Memory B cell (primary cell): ENCODE measurements at places on chromosomes 6 and 20.
A peak's percentile ranks its signal among the peaks of the same experiment; 100 is the strongest.

GRCh38 chr20:36499723-36500501, 41.4 kb upstream of the MYL9 start:
- no peak for DNase-seq
- peaks cover 26% of the 10 kb centered on the region for H3K36me3 ChIP-seq
- no peak overlapping the region for H3K27ac ChIP-seq

DNA sequence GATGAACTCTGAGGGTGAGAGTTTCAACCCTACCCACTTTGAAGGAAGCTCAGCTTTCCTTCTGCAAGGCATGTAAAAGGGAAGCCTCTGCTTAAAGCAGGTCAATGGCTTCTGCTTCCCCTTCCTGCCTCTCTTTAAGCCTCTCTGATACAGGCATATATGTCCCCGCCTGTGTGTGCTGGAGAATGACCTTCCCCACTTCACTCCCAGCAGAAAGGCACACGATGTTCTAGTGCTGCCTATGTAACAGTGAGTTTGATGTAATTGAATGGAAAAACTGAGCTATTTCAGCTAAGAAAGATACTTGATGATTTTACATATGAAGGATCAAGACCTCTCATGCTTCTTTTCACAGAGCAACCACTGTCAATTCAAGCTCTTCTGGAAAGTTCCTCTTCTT, 632.2 kb downstream of the HACE1 start:
- H3K4me3 ChIP-seq, result no peak overlapping the region
- no peaks in the 10 kb centered on the region for H3K36me3 ChIP-seq
- no peaks in the 10 kb centered on the region for H3K4me1 ChIP-seq

- no peaks in the 10 kb centered on the region for H3K4me1 ChIP-seq
- DNase-seq, result no peak
- H3K36me3 ChIP-seq, result no peaks in the 10 kb centered on the region
- H3K27ac ChIP-seq, result no peak overlapping the region
- no peak overlapping the region for H3K4me3 ChIP-seq
- H3K27me3 ChIP-seq, result no peaks in the 10 kb centered on the region
Measured at GRCh38 chr6:155717374-155717773, 261.7 kb upstream of the NOX3 start.

DNA sequence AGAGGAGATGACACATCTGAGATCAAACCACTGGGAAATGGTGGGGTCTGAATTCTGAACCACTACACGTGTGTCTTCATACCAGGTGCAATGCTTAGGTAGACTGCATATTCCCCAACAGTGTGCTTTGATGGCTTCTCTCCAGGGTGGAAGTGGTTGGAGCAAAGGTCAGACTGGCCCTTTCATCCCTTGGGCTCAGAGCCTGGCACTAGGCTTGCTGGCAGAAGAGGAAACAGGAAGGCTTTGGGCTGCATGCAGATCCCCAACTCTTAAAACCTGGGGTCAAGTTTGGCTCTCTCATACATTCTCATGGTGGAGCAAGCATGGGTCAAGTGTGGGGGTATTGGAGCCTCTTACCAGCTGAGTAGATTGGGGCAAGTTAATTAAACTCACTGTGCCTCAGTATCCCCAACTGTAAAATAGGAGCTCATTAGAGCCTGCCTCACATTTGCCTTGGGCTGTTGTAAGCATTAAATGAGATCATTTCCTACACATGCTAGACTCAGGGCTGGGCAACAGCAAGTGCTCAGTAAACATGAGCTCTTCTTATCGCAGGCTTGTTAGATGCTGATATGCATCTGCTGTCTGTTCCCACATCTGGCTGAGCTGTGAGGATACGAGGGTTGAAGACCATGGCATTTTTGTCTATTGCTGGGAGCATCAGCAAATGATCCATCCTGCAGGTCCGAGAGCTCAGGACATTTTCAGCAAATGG, 51.6 kb upstream of the FAM83D start:
- H3K27ac ChIP-seq, result peak overlapping the region; percentile 99
- no peaks in the 10 kb centered on the region for H3K27me3 ChIP-seq
- DNase-seq, result no peak
- peaks cover 4% of the 10 kb centered on the region for H3K36me3 ChIP-seq

DNA sequence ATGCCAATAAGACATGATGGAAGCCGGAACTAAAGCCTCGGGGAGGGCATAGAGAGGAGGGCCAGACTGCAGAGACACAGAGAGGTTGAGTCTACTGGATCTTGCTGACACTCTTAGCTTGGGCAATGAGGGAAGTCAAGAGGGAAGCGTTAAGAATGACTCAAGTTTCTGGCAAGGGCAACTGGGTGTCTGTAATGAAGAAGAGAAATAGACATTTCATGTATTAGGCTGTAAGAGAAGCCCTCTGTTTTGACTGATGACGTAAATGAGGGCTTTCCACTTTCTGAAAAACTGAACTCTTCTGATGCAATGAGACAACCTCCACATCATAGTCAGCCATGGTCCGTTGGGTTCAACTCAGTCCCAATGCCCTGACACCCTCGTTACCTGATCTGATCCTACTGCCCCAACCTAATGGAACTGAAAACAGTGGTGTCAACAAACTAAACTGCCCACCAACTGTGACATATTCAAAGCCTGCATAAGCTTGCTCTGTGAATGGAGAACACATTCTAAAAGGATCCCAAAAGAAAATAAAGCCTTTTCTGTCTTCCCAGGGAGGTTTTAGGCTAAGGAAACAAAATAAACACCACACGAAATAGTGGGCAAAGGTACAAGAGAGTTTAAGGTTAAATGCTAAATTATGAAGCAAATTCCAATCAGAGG, 45.8 kb upstream of the PNRC1 start:
- H3K36me3 ChIP-seq, result peaks cover 8% of the 10 kb centered on the region
- no peak overlapping the region for H3K4me3 ChIP-seq
- no peak overlapping the region for H3K27ac ChIP-seq
- no peaks in the 10 kb centered on the region for H3K4me1 ChIP-seq
- peaks cover 6% of the 10 kb centered on the region for H3K27me3 ChIP-seq
